ENCODE measurements at places on chromosomes 5 and 9.

DNA sequence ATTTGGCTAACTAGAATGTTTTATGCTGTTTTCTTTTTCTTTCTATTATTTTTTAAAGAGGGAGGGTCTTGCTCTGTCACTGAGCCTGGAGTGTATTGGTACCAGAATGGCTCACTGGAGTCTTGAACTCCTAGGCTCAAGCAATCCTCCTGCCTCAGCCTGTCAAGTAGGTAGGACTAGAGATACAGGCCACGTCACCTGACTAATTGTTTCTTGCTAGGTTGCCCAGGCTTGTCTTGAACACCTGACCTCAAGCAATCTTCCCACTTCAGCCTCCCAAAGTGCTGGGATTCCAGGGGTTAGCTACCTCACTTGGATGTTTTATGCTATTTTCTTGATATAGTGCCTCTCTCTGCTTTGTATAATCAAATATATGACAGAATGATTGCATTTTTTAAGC is 166.2 kb downstream of the AOPEP start:
- DNase-seq, result no peak

DNA sequence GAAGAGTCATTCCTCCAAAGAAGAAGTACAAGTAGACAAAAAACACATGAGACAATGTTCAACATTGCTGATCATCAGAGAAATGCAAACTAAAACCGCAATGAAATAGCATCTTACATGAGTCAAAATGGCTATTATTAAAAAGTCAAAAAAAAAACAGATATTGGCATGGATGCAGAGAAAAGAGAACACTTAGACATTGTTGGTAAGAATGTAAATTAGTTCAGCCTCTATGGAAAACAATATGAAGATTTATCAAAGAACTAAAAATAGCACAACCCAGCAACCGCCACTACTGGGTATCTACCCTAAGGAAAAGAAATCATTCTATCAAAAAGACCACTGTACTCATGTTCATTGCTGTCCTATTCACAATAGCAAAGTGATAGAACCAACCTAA is 157.5 kb downstream of the CHSY3 start:
- DNase-seq, result no peak

- DNase-seq, result no peak
Observed at GRCh38 chr9:136561779-136562178, 15.9 kb upstream of the NOTCH1 start.

GRCh38 chr5:164266571-164266970 is 761.2 kb downstream of the MAT2B start:
- DNase-seq, result no peak
